Activated T-helper 17 cell treated with anti-CD3 and anti-CD28 coated beads, Interleukin-2, amount 50 U/mL, for 72 hours (primary cell): ENCODE measurements at places on chromosomes 2 and 18.
A peak's percentile ranks its signal among the peaks of the same experiment; 100 is the strongest.

GRCh38 chr2:237355701-237356100, 58.3 kb downstream of the COL6A3 start:
- no peak for ATAC-seq
- peaks cover 16% of the 10 kb centered on the region for H3K36me3 ChIP-seq
- H3K4me3 ChIP-seq = no peak overlapping the region
- H3K27me3 ChIP-seq = no peaks in the 10 kb centered on the region

DNA sequence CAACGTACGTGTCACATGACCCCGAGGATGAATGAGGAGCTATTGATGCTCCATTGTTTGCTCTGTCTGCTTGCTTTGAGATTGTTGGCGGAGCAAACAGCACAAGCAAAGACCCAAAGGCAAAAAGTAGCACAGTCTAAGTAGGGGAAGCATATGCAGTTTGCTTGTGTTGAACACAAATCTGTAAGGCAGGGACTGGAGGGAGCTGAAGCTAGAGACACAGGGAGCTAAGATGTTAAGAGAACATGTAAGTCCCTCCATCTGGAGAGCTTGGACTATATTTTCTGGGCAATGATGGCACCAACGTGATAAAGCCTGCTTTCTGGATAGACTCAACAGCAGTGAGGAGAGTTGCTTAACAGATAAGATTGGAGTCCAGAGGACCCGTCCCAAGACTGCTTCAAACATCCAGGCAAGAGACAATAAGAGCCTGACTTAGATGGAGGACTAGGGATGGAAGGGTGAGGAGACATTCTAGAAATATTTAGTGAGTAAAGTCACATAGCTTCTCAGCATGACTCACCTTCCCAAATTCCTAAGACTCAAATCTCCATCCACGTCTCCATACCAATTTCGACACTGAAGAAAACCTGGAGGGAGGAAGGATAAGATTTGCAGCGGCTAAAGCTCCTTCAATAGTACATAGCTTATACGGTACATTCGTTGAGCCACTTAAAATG, 88.1 kb upstream of the KLF7 start:
- no peaks in the 10 kb centered on the region for H3K36me3 ChIP-seq
- peaks cover 9% of the 10 kb centered on the region for H3K4me1 ChIP-seq
- H3K4me3 ChIP-seq = no peak overlapping the region
- H3K27me3 ChIP-seq = no peaks in the 10 kb centered on the region
- ATAC-seq = no peak

GRCh38 chr18:51659781-51660180, 462.3 kb upstream of the MEX3C start:
- peaks cover 16% of the 10 kb centered on the region for H3K27me3 ChIP-seq
- H3K36me3 ChIP-seq = no peaks in the 10 kb centered on the region
- no peaks in the 10 kb centered on the region for H3K4me1 ChIP-seq
- no peak for ATAC-seq

DNA sequence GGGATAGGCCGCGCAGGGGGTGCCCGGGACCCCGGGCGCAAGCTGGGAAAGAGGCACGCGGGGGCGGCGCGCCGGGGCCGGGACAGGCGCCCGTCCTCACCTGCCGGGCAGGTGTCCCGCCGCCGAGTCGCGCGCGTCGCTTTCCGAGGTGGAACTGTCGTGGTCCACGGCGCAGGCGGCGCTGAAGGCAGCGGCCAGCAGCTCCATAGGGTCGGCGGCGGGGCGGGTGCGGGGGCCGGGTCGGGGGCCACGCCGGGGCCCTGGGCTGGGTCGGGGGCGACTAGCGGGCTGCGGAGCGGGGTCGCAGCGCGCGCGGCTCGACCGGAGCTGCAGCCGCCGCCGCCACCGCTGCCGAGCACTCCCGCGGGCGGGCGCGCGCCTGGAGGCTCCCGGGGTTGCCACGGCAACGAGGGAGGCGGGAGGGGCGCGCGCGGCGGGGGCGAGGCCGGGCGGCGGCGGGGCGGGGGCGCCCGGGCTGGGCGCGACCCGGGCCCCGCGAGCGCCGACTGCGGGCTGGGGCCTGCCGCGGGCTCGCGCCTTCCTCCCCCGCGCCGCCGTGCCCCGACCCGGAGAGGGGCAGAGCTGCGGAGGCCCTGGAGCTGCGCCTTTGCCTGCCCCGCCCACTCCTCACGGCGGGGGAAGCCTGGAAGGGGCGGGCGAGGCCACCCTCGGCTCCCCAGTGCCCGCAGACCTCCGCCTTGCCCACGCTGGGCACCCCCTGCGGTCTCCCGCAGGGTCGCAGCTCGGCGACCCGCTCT, 57.9 kb downstream of the SNORC start:
- H3K36me3 ChIP-seq = peaks cover 14% of the 10 kb centered on the region
- no peak overlapping the region for H3K4me3 ChIP-seq
- H3K27me3 ChIP-seq = peaks cover 45% of the 10 kb centered on the region
- no peak overlapping the region for H3K27ac ChIP-seq
- H3K4me1 ChIP-seq = peaks cover 5% of the 10 kb centered on the region

GRCh38 chr2:172843902-172844715, 108.5 kb downstream of the RAPGEF4 start:
- H3K27ac ChIP-seq = no peak overlapping the region
- no peaks in the 10 kb centered on the region for H3K27me3 ChIP-seq
- no peak for ATAC-seq
- no peak overlapping the region for H3K4me3 ChIP-seq
- no peaks in the 10 kb centered on the region for H3K4me1 ChIP-seq

DNA sequence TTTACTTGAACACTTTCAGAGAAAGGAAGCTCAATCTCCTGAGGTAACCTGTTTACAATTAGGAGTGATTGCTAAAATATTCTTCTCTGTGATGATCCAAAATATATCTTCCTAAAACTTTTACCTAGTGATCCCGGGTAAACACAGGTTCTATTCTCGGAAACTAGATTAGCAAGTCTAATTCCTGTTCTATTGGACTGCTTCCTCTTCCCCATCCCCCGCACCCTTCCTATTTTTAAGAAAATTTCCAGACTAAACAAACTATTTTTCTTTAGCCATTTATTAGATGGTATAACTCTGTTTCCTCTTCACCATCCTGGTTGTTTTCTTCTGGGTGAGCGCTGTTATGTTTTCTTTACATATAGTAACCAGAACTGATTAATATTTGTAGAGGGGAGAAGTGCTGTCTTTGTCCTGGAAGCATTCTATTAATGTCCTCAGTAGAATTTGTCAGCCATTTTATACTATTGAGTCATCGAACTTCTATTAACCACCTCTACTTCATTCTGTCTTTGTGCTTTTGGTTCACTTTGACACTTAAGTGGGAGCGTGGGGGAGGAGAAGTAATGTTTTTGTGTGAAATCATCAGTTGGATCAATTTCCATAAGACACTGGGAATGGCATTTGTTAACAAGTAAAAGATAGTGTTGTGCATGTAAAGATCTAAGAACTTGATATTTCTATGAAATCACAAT, 31.8 kb downstream of the CREB1 start:
- no peak overlapping the region for H3K4me3 ChIP-seq
- no peak for ATAC-seq
- H3K4me1 ChIP-seq = peaks cover 26% of the 10 kb centered on the region
- no peaks in the 10 kb centered on the region for H3K27me3 ChIP-seq
- peaks cover 96% of the 10 kb centered on the region for H3K36me3 ChIP-seq

DNA sequence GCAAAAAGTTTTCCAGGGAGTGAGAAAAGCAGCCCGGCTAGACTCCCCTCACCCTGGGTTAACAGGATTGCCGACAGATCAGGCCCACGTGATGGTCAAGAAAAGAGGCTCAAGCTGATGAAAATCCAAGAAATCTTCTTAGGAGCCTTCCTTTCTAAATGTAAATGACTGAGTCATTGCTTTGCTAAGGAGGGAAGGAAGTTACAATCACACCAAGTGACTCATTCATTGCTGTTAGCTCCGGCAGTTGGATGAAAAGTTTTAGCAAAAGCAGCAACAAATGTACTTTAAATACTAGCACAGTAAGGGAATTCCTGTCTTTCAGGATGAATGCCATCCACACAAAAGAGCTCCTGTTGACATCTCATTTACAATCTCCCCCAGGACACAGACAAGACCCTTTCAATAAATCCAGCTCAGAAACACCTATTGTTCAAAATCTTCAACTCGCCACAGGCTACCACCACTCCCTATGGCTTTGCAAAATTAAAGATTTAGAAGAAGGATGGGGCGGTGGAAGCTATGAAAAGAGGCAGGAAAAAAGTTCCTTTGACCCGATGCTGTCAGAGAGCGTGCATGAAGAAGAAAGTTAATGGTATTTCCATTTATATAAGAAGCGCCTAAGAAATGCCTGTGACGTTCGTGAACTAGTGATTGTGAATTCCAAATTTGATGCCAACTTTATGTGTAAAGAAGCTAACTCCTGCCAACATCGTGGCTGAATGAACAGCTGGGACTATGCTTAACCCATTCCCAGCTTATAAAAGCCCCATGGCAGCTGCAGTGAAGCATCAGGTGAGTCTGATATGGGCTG, 153.7 kb downstream of the TGIF1 start:
- no peak overlapping the region for H3K4me3 ChIP-seq
- no peak overlapping the region for H3K27ac ChIP-seq
- peaks cover 8% of the 10 kb centered on the region for H3K4me1 ChIP-seq
- H3K27me3 ChIP-seq = no peaks in the 10 kb centered on the region
- peaks cover 3% of the 10 kb centered on the region for H3K36me3 ChIP-seq

DNA sequence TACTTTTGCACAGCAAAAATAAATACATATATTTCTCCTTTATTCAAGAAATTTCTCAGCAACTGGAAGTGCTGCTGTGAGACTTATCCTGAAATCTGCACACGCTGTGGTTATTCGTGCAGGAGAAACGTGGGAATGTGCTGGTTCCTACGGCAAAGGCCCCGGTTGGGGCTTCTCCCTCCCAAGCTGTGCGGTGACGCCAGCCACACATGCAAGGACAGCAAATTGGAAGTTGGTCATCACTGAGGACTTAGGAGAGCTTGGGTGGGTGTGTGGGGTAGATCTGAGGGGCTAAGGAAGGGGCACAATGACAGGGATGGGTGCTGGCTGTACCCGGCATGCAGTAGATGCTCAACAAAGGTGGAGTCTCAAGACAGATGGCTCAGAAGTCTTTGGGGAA, 16.5 kb upstream of the MTCL1 start:
- no peak overlapping the region for H3K27ac ChIP-seq
- ATAC-seq = no peak
- peaks cover 8% of the 10 kb centered on the region for H3K27me3 ChIP-seq

GRCh38 chr18:79963658-79964329, 649 bp upstream of the HSBP1L1 start:
- H3K4me1 ChIP-seq = peaks cover 10% of the 10 kb centered on the region
- peak overlapping the region; percentile 75 for H3K27ac ChIP-seq
- peak; percentile 1 for ATAC-seq
- H3K4me3 ChIP-seq = peak overlapping the region; percentile 76
- H3K27me3 ChIP-seq = peaks cover 3% of the 10 kb centered on the region

DNA sequence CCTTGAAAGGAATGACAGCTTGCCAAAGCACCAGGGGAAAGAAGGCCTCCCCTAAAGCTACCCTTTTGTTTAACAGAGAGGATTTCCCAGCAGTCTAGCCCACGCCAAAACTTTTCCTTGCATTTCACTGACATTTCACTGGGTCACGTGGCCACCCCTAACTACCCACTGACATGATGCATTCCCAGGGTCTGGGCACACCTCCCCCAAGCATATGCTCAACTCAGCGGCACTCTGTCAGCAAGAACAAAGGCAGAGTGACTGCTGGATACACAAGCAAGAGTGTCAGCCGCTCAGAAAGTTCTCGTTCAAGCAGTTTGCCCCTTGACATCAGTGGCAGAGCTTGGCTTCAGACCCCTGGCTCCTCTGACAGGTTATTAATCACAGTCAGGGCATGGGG, 34.2 kb upstream of the MARCO start:
- no peaks in the 10 kb centered on the region for H3K36me3 ChIP-seq
- no peak for ATAC-seq
- H3K27me3 ChIP-seq = peaks cover 8% of the 10 kb centered on the region
- H3K27ac ChIP-seq = no peak overlapping the region

- no peak overlapping the region for H3K27ac ChIP-seq
- no peak for ATAC-seq
- H3K4me3 ChIP-seq = no peak overlapping the region
- peaks cover 6% of the 10 kb centered on the region for H3K4me1 ChIP-seq
These were observed 47.0 kb downstream of the ZNF407 start for GRCh38 chr18:74644713-74645112.

- H3K27me3 ChIP-seq = no peaks in the 10 kb centered on the region
- no peak overlapping the region for H3K27ac ChIP-seq
- H3K4me1 ChIP-seq = no peaks in the 10 kb centered on the region
These were observed 154.6 kb downstream of the ANKRD36 start for GRCh38 chr2:97267411-97268074.

- H3K27me3 ChIP-seq = peaks cover 26% of the 10 kb centered on the region
- H3K4me1 ChIP-seq = no peaks in the 10 kb centered on the region
- no peak overlapping the region for H3K4me3 ChIP-seq
- no peaks in the 10 kb centered on the region for H3K36me3 ChIP-seq
- H3K27ac ChIP-seq = no peak overlapping the region
These were observed 39.1 kb upstream of the PPP1R1C start for GRCh38 chr2:181946444-181947127.

DNA sequence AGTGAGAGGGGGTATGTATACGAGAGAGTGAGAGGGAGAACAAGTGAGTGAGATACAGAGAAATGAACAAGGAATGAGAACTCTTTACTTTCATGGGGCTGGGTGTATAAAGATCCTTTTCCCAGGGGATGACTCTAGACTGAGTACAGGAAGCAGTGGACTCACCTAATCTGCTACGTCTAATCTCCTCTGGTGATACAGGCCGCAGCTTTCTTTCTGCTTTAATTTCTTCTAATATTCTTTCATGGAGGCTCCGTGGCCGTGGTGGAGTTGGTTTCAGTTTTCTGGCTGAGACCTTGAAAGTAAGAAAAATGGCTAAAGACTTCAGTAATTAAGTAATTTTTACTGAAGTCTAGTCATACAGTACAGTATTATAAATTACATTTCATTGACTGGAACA, 85.2 kb downstream of the PRELID3A start:
- ATAC-seq = no peak
- no peaks in the 10 kb centered on the region for H3K27me3 ChIP-seq
- no peak overlapping the region for H3K4me3 ChIP-seq
- no peak overlapping the region for H3K27ac ChIP-seq

- peak overlapping the region; percentile 74 for H3K4me3 ChIP-seq
- peak; percentile 58 for ATAC-seq
- H3K27ac ChIP-seq = peak overlapping the region; percentile 75
- peaks cover 4% of the 10 kb centered on the region for H3K4me1 ChIP-seq
These were observed 272.5 kb downstream of the DSEL start for GRCh38 chr18:67243799-67244587.

DNA sequence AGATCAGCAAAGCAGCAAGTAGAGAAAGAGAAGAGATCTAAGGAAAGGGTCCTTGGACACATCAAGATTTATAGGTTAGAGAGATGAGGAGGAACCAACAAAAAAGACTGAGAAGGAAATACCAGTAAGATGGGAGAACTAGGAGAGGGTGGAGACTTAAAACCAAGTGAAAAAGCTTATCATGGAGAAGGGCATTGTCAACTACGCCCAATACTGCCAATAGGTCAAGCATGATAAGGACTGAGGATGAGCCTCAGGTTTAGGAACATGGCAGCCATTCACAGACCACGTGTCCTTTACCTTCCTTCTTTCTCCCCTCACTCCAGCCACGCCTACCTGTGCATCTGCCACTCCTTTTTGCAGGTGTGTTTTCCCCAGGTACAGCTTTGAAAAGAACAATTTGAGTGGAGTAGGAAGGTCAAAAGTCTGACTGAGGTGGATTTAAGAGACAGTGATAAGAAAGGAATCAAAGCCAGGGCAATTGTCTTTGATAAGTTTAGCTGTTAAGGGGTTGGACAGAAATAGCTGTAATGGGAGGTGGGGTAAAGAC, 238.7 kb downstream of the STK39 start:
- ATAC-seq = no peak
- no peaks in the 10 kb centered on the region for H3K4me1 ChIP-seq
- no peak overlapping the region for H3K27ac ChIP-seq
- H3K4me3 ChIP-seq = no peak overlapping the region
- H3K27me3 ChIP-seq = no peaks in the 10 kb centered on the region

- no peak overlapping the region for H3K27ac ChIP-seq
- ATAC-seq = peak; percentile 95
- no peaks in the 10 kb centered on the region for H3K4me1 ChIP-seq
- H3K4me3 ChIP-seq = no peak overlapping the region
These were observed 187.1 kb downstream of the GULP1 start for GRCh38 chr2:188478724-188479123.
